ENCODE measurements at places on chromosomes 13 and 19.
A peak's percentile ranks its signal among the peaks of the same experiment; 100 is the strongest.

DNA sequence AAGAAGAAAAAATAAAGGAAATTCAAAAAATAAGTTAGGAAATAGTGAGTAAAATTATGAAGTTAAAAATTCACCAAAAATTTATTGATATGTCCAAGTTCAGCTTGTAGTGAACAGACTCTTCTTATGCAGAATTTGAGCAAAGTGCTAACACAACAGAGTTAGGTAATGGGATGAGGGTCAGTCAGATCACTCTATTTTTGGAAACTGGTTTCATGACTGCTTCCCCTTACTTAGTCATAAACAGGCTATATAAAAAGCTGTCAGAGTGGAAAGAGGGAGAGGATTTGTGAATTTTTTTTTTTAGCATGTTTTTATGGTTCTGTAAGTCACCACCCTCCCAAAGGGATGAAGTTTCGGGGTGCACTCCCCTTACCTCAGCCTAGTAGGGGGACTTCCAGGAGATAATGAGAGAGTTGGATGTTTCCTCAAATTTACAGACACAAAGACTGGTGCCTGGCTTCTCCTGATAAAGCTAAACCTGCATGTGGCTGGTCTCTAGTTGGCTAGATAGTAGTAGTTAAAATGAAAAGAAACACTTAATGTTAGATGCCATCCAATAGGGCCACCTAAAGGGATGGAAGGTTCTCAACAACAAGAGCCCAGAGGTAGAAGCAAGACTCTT is 4.5 kb downstream of the CPB2 start:
- DNase-seq, result peak; percentile 73

DNA sequence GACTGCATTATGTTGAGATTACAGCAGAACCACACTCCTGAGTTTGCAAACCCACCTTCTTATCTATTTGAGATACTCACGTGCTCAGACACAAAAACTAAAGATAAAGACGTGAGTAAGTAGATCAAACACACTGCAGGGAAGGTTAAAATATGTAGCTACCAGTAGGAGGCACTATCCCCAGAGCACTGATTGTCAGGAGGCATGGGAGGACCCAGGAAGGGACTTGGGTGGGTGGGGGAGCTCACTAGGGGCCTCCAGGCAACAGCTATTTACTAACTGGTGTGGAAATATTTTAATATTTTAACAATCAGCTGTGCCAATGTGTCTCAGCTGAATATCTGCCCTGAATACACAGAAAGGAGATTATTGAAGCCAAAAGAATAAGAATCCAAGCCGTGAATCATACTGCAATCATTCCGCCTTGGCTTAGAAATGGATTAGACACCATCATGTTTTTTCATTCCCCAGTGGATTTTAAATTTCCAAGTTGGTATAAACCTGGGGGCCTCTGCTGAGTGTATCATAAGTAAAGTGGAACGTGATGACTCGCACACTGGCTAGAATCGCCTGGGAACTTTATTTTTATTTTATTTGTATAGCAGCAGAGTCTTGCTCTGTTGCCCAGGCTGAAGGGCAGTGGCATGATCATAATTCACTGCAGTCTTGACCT is 73.2 kb upstream of the CACNA1A start:
- DNase-seq, result no peak

- DNase-seq, result no peak
Observed at GRCh38 chr13:102643656-102644055, 46.9 kb downstream of the TPP2 start.

DNA sequence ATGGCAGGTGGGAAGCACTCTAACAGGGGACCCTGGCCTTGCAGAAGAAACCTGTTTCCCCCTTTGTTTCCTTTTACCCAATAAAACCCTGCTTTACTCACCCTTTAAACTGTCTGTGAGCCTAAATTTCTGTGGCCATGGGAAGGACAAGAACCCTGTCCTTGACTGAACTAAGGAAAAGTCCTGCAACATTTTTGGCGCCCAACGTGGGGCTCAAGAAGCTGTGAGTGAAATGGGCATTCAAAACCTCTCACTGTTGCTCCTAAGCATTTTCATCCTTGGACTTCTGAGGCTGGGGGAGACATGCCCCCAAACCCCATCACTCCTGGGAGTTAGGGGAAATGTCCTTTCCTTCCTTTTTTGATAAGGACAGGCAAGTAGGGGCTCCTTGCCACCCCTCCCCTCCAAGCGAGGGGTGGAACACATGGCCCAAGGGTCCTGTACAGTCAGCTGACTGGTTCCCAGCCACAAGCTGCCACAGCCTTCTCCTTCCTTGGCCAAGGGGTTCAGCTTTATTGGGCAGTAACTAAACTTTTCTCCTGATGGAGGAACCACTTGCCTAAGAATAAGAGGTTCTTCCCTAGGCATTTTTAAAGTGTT is 381.6 kb downstream of the KLF5 start:
- DNase-seq, result no peak

DNA sequence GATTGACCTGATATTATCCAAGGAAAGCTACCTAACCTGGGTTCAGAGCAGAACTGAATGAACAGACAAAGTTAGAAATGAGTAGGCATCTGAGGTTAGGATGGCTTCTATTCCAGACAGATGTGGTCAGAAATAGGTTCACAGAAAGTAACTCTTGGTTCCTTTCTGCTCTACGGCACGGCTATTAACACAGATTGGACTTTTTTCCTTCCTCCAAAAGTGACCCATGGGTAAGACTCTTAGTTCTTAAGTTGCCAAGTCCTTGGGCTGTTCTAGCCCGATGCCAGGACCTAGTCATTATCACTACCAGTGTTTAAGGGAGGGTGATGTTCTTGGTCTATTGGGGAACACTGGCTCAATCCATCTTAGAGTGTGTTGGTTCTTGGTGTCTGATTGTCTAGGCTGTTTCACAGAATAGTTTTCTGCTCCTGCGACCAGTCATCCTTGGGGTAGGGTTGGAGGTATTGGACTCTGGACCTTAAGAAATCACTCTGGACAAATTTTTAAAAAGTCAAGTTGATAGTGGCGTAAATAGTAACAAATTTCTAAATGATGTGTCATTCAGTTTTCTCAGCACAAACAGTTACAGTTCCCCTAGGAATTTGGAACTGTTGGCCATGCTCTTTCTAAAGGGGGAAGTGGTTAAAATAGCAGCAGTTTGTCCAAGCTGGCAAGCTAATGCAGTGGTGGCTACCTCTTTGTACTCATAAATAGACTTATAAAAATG is 60.1 kb upstream of the MYCBP2 start:
- no peak for DNase-seq

- DNase-seq, result no peak
Observed at GRCh38 chr19:47726467-47726866, 13.2 kb downstream of the EHD2 start.

DNA sequence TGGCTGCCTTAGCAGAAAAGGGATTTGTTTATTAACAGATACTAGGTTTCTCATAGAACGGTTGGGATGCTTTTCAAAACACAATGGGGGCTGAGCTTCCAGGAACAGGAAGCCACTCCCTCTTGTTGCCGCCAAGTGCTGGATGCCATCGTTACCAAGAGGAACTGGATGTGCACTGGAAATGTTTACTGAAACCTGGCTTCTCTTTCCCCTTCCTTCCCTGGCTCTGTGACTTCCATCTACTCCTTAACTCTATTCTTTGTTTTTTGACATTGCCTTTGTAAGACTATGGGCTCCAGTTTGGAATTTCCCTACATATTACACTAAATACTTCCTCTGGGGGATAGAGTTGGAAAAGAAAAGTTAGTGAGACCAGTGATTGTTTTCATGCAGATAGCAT is 11.7 kb upstream of the KL start:
- no peak for DNase-seq

GRCh38 chr19:49497047-49497788 is 984 bp downstream of the RPS11 start:
- peak; percentile 40 for DNase-seq

DNA sequence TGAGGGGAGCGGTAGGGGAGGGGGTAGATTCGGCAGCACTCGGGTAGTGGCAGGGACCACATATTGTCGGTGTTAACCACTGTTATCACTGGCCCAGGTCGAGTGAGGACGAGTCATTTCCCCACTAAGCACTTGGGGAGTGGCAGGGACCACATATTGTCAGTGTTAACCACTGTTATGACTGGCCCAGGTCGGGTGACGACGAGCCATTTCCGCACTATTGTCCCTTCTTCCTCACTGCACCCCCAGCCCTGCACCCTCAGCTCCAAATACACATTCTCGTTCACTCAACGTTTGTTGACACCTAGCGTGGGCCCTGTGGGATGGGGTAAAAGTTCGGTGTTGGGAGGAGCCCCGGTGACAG is 467 bp upstream of the CLN5 start:
- DNase-seq, result peak; percentile 39

DNA sequence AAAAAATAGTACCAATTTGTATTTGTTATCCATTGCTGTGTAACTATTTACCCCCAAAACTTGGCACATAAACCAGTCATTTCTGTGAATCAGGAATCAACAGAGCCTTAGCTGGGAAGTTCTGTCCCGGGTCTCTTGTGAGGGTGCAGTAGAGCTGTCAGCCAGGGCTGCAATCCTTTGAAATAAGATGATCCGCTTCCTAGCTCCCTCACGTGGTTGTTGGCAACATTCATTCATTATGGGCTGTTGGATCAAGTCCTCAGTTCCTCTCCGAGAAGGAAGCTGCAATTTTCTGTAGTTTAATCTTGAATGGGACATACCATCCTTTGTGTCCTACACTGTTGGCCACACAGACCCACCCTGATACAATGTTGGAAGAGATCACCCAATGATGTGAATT is 277.2 kb downstream of the SUCLA2 start:
- no peak for DNase-seq

GRCh38 chr19:262125-262524 is 29.1 kb downstream of the PLPP2 start:
- DNase-seq, result no peak

GRCh38 chr13:45850027-45850613 is 1.4 kb downstream of the SIAH3 start:
- DNase-seq, result no peak

GRCh38 chr13:25478186-25478585 is 106.4 kb downstream of the ATP8A2 start:
- no peak for DNase-seq

DNA sequence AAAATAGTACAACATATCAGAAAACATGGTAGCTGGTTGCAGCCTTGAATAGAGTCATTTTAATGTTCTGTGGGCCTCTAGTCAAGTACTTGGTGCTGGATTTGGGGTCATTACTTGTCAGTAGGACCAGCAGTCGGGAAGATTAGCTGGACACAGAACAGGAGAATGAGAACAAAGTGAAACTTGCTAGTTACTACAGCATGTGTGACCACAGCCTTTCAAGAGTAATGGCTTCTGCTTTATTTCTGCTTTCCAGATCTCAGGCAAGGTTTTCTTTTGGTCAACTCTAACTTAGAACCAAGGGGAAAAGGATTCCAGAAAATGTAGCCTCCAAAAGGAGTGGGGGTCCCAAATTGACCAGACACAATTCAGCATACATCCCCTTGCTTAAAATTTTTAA is 17.1 kb upstream of the VWA8 start:
- DNase-seq, result no peak

DNA sequence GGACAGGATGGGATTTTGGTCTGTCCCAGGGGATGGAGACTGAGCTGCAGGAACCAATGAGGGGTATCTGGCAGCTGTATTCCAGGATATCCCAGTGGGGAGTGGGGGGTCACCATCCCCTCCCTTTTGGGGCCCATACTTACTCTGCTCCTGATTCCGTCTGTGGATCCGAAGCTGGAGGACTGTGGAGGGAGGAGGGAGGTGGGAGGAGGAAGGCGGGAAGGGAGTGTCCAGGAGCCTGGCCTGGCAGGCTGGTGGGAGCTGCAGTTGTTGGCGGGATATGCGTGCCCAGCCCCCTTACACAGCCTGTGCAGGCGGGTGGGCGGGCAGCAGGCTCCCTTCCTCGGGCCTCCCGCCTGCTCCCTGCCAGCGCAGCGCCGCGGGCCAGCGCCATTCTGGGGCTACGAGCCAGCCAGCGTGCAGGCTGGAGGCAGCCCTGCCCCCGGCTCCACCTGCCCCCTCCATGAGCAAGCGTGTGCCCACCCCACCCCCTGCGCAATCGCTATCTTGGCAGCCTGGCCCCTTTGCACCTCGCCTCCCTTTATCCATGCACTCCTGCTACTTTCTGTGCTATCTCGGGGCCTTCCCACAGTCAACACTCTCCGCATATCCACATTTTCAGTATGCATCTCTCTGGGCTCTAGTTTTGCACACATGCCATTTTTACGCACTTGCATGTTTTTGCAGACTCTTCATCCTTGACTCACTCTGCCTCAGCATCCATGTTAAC is 2.8 kb downstream of the MAMSTR start:
- DNase-seq, result no peak

GRCh38 chr13:77846173-77846572 is 72.5 kb downstream of the EDNRB start:
- DNase-seq, result no peak

DNA sequence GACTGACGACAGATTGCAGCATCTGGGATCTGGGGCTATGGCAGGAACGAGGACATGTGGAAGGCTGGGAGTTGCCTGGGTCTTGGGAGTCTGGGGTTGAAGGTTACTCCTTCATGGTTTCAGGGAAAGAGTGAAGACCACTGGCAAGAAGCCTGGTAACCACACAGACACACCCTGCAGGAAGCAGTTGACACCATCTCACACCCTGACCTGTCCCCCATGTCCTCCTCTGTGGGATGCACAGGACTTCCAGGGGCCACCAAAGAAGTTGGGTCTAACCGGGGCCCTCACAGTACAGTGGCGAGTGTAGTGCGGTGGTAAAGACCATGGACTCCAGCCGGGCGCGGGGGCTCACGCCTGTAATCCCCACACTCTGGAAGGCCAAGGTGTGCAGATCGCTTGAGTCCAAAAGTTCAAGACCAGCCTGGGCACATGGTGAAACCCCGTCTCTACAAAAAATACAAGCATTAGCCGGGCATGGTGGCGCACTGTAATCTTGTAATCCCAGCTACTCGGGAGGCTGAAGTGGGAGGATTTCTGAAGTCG is 10.6 kb upstream of the FFAR2 start:
- no peak for DNase-seq

GRCh38 chr19:1063909-1064660 is 2.9 kb upstream of the ARHGAP45 start:
- no peak for DNase-seq

GRCh38 chr13:66794340-66795031 is 435.6 kb downstream of the PCDH9 start:
- DNase-seq, result no peak

GRCh38 chr19:46976845-46977320 is 42.8 kb upstream of the NPAS1 start:
- DNase-seq, result no peak

- no peak for DNase-seq
Observed at GRCh38 chr19:16374436-16374835, 49.8 kb downstream of the KLF2 start.

GRCh38 chr13:57326532-57326931 is 159.5 kb downstream of the PRR20E start:
- no peak for DNase-seq

Measured in bone marrow (tissue), 2 donors.